ENCODE measurements at places on chromosomes 7 and 10.

GRCh38 chr10:86023931-86024280 lies 342.7 kb downstream of the GRID1 start:
- no peak for DNase-seq

DNA sequence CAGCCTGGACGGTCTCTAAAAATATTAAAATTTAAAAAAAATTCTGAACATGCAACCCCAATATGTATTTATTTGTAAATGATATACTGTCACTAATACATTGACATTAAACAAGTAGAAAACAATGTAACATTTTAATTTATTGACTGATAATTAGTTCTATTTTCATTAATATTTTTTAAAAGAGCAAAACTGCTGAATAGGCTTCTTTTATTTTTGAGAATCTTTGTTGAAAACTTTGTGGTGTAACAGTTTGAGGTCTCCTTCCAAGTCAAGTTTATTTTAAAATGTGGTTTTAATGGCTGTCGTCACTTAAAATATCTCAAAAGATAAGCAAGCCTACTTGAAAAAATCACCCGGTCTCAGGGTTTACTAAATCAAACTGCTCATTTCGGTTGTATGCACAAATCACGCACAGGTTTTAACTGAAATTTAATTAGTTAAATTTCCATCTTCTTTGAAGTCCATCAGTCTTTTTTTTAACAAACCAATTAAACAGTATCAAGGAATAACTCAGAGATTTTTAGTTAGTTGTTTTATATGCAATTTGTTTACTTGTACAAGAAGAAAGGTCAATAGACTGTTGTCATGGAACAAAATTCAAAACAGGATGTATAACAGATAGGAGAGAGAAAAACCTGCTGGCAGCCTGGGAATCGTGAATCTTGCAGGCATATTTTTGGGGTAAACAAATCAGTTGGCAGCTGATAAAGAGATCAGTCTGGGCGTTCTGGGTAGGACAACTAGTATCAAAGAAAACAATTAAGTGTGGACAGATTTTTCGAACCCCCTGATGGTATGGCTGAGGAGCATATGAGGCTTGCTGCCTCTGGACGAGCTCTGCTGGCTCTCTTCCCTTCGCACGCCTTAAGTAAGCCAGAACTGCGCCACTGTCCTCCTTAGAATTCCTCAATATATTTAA lies 9.7 kb upstream of the EDRF1 start:
- DNase-seq = no peak

DNA sequence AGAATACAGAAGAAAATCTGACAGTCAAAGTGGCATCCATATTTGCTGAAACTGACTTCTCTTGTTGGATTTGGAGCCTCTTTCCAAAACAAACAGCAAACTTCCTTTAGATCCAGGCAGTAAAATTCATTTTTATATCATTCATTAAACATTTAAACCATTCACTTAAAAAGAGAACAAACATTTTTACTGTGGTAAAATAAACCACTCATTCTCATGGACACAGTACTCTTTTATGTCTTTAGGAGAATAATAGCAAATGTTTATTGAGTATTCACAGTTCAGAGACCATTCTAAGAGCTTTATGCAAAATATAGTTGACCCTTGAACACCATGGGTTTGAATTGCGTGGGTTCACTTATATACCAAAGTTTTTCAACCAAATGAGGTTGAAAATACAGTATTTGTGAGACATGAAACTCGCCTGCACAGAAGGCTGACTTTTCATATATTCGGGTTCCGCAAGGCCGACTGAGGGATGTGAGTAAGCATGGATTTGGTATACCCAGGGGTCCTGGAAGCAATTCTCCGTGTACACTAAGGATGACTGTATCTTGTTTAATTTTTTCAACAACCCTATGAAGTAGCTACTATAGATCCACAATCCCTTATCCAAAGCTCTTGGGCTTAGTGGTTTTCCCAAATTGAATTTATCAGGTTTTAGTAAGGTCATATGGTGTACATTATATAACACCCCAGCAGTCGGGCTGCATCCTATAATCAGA lies 49.1 kb downstream of the ATXN7L1 start:
- DNase-seq = no peak

GRCh38 chr7:100148225-100148558 lies 526 bp upstream of the LAMTOR4 start:
- no peak for DNase-seq

DNA sequence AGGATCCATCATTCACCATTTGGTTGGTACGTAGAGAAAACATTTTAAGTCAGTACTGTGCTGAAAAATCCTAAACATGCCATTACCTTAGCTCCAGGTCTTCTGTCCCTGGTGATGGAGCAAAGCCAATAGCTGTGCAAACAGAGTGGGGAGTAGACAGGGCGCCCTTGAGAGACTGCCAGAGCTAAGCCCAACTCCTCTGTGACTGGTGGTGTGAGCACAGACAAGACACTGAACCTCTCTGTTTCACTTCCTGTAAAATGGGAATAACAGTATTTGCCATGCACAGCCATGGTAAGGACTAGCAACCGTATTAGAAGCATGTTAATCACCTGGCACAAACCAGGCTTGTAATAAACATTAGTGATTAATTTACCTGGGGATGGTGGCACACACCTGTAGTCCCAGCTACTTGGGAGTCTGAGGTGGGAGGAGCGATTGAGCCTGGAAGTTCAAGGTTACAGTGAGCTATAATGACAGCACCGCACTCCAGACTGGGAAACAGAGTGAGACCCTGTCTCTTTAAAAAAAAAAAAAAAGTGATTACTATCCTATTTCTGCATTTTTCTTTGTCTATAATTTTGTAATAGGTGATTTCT lies 28.7 kb downstream of the LYZL1 start:
- no peak for DNase-seq

GRCh38 chr7:30771174-30771879 lies at the start of gene MINDY4:
Gene MINDY4 (plus strand): TSS chr7:30771417. CDS start chr7:30771494, 77 bp downstream.
- DNase-seq = no peak

GRCh38 chr7:66896441-66896840 lies 24.6 kb upstream of the TMEM248 start:
- DNase-seq = no peak

DNA sequence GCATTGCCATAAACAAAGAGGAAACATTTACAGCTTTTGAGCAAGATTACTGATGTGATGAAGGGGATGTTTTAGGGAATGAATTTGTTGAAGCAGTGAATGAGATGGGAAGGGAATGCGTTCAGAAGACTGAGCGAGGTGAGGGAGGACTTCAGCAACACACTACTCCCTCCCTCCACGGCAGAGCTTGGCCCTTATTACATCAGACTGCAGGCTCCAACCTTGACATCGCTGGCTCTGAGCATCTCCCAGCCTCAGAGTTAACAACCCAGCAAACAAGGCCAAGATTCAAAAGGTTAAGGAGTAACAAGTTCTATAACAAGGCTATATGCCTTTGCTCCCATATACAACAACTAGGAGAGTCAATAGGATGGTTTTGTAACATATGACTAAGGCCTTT lies 164.4 kb downstream of the ELMO1 start:
- no peak for DNase-seq

- no peak for DNase-seq
Measured at GRCh38 chr7:42832667-42833066, 79.2 kb downstream of the C7orf25 start.

DNA sequence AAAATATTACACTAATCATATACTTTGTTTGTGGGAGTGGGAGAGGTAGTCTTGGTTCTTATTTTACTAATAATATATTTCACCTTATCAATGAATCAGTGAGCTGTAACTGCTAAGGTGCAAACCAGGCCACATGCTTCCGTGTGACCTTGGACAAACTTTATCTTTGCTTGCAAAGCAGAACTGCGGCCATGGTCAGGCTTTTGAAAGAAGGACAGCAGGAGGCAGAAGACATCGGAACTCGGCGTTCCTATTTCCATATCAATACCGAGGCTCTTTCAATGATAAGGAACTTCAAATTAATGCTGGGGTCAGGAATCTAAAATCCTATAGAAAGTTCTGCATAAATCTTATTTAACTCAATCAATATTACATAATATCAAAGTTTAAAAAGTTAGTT lies 491.9 kb upstream of the PFKP start:
- no peak for DNase-seq

Measured in AG09309 (cell line).